Stimulated activated CD4-positive, alpha-beta T cell treated with anti-CD3 and anti-CD28 coated beads, TNF-alpha, amount 100 ng/mL, for 1 hour (primary cell): ENCODE measurements at places on chromosomes 13 and 19.
A peak's percentile ranks its signal among the peaks of the same experiment; 100 is the strongest.

DNA sequence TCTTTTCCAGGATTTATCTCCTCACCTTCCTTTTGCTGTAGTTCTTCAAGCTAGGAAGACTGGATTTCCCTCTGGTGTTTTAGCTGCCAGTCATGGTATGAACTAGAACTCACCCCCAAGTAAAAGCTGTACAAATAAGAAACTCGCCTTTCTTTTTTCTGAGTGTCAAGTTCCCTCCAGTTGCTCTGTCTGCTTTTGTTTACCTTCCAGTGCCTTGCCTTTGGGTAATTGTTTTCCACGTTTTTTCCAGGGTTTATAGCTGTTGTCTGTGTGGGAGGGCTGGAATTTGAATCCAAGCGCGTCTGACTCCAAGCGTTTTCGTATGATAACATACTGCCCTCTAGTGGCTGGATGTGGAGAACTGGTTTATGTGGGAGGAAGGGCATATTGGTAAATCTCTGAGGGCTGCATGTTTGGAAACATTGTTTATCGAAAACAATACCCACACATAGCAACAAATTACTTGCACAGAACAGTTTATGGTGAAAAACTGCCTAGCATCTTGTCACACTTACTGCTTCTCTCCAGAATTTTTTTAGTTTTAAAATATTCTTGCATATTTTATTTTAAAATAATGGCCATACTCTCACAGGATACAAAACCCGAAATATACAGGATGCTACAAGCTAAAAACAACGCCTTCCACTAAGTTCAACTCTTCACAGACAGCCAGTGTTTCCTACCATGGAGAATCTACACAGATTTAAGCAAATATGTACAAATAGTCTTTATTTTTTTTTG, 19.2 kb downstream of the RCN3 start:
- no peak for DNase-seq

DNA sequence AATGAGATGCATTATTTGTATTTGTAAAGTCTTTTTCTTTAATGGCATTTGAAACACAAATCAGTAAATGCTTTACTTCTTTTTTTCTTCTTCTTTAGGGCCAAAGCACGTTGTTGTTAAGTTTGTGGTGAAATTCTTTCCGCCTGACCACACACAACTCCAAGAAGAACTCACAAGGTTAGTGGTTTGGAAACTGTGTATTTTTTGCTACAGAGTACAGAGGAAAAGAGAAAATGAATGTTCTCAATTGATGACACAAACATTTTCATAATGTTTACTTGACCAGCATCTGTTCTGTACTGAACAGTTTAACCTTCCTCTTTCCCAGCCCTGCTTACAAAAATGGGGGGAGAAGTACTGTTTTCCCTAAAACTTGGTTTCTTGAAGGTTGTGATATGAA, 190.9 kb upstream of the RNF113B start:
- DNase-seq: no peak

GRCh38 chr19:23384858-23385257, 10.4 kb downstream of the ZNF91 start:
- DNase-seq: no peak

- peak; percentile 36 for DNase-seq
Observed at GRCh38 chr19:39212375-39212742, 8.3 kb upstream of the SYCN start.

DNA sequence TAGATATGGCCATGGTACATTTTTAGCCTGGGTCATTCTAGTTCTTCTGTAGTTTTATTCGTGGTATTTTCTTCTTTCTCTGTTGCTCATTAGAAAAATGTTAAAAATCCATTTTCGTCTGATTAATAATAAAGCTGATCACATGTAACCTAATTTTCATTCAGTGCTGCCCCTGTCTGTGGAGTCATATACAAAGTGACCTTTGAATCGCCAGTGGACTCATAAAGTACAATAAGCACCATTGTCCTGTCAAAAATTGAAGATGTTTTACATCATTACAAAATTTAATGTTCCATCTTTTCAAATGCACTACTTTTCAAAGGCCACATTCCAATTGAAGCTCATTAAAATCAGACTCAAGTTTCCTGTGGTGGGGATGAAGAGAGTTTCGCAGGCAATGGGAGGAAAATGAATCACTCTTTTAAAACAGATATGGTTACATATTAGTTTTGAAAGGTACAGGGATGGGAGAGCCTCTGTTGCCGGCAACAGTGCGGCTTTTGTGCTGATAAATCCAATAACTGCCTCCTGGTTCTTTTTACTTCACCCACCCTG, 205.4 kb downstream of the ZNF536 start:
- no peak for DNase-seq

DNA sequence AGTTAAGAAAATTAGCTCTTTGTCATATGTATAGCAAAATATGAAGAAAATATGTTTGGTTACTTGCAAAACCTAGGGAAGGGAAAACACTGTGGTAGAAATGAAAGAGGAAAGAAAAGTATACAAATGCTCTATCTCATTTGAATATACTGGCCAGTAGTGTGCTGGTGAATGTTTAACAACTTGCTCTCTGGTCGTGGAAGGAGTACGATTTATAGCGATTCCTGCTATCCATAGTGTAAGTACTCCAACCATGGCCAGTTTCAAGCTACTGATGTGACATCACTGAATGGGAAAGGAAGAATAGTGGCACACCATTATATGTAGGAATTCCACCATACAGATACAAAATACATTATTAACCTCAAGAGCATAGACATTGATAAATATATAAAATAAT, 9.3 kb downstream of the BORA start:
- no peak for DNase-seq

DNA sequence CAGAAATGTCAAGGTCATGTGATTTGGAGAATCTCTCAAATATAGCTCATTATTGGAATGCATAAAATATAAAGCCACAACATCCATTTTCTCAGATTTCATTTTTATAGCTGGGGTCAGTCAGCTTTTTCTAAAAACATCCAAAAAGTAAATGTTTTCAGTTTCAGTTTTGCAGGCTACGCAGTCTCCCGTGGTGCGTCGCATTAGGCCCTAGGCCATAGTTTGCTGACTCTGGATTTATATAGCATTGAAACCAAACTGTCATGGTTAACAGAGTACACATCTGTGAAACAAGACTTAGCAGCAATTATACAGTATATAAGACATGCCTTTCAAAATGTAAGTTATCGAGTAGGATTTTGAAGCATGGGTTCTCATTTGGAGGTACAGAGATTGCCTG, 140.0 kb downstream of the IRS2 start:
- no peak for DNase-seq
